Stomach (tissue), 19 donors: ENCODE measurements at places on chromosomes 2 and 18. TPM values are rescaled to one million over a fixed set of nuclear protein-coding genes. Genes with fewer than 3 reads are reported as not detected.

DNA sequence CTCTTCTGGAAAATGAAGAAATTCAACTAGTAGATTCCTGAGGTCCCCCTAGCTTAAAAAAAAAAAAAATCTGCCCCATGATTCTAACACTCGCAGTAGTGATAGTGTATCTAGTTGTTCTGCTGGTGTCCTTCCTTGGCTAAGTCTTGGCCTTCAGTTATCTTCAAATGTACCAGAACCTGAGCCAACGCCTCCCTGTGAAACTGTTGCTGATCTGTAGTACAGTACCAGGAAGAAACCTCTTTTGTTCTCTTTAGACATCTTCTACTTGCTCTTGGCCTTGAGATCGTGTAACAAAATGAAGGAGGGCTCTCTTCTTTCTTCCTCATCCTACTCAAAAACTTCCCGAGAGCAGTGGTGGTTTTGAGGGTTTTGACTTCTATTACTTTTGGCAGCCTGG is 31.0 kb downstream of the PLEK start:
- no peaks in the 10 kb centered on the region for H3K27me3 ChIP-seq
- H3K36me3 ChIP-seq = peaks cover 5% of the 10 kb centered on the region
- no peak overlapping the region for H3K27ac ChIP-seq
- DNase-seq = no peak
- no peak overlapping the region for H3K4me3 ChIP-seq
- H3K4me1 ChIP-seq = no peaks in the 10 kb centered on the region

CRYGD gene
- not detected for total RNA-seq

DNA sequence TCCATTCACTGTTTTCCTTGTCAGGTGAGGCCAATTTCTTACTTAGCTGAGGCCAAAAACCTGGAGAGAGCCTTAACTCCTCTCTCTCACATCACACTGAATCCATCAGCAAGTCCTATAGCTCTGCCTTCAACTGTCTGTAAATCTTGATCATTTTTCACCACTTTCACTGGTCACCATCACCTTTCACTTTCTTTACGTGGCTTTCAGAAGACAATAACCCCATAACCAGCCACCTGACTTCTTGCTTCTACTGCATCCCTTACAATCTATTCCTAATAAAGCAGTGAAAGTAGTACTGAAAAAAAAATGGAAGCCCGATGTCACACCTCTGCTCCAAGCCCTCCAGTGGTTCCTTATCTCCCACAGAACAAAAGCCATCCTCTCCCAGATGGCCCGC is 7.7 kb downstream of the LOXL3 start:
- no peak for DNase-seq
- H3K36me3 ChIP-seq = no peaks in the 10 kb centered on the region
- H3K4me3 ChIP-seq = no peak overlapping the region
- peaks cover 5% of the 10 kb centered on the region for H3K27me3 ChIP-seq
- H3K4me1 ChIP-seq = peaks cover 21% of the 10 kb centered on the region
- no peak overlapping the region for H3K27ac ChIP-seq

GRCh38 chr2:27781496-27781895 is 10.0 kb downstream of the MRPL33 start:
- no peaks in the 10 kb centered on the region for H3K4me1 ChIP-seq
- no peak for DNase-seq
- H3K36me3 ChIP-seq = peaks cover 20% of the 10 kb centered on the region
- no peak overlapping the region for H3K4me3 ChIP-seq

DNA sequence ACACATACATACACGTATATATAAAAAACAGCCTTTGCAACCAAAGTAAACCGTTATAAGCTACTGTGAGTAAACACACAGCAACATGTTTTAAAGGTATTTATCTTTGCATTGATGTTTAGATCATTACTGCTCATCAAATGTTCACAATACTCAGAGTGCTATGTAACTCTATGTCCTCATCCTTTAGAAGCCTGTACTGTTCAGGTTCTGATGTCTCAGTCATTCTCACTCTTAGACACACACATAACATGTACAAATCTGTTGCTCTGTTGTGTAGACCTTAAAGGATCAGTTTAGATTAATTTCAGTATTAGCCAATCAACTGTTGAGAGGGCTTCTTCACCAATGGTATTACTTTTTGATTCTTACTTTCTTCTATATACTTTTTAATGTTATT is 139.7 kb upstream of the ITGB6 start:
- DNase-seq = no peak
- H3K4me3 ChIP-seq = no peak overlapping the region
- no peak overlapping the region for H3K27ac ChIP-seq
- no peaks in the 10 kb centered on the region for H3K36me3 ChIP-seq
- H3K4me1 ChIP-seq = peaks cover 9% of the 10 kb centered on the region

SPATS2L gene
- 148 TPM for total RNA-seq

- H3K4me3 ChIP-seq = peak overlapping the region; percentile 69
- DNase-seq = peak; percentile 61
Observed at GRCh38 chr2:12718711-12719399, 2.1 kb downstream of the TRIB2 start.

- DNase-seq = peak; percentile 3
- peak overlapping the region; percentile 57 for H3K27ac ChIP-seq
- peaks cover 24% of the 10 kb centered on the region for H3K4me1 ChIP-seq
- no peak overlapping the region for H3K4me3 ChIP-seq
- no peaks in the 10 kb centered on the region for H3K27me3 ChIP-seq
- H3K36me3 ChIP-seq = no peaks in the 10 kb centered on the region
Observed at GRCh38 chr2:30235859-30236535, 4.7 kb downstream of the LBH start.

DNA sequence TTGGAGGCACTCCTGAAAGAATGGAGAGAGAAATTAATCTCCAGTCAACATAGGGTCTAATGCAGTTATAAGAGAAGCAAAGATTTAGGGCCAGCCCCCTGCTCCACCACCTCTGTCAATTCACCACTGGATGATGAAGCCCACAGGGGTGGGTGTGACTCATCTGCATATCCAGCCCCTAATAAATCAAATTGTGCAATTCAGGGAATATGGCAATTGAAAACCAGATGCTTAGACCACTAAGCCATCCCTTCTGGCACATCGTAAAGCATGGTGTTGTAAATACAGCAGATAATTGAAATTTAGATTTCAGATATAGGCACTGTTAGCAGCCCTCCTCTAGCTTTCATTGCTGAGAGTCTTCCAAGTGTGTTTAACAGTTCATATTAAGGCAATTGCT is 541.4 kb downstream of the PARD3B start:
- no peak for DNase-seq
- no peak overlapping the region for H3K4me3 ChIP-seq
- no peaks in the 10 kb centered on the region for H3K4me1 ChIP-seq
- no peaks in the 10 kb centered on the region for H3K36me3 ChIP-seq

DNA sequence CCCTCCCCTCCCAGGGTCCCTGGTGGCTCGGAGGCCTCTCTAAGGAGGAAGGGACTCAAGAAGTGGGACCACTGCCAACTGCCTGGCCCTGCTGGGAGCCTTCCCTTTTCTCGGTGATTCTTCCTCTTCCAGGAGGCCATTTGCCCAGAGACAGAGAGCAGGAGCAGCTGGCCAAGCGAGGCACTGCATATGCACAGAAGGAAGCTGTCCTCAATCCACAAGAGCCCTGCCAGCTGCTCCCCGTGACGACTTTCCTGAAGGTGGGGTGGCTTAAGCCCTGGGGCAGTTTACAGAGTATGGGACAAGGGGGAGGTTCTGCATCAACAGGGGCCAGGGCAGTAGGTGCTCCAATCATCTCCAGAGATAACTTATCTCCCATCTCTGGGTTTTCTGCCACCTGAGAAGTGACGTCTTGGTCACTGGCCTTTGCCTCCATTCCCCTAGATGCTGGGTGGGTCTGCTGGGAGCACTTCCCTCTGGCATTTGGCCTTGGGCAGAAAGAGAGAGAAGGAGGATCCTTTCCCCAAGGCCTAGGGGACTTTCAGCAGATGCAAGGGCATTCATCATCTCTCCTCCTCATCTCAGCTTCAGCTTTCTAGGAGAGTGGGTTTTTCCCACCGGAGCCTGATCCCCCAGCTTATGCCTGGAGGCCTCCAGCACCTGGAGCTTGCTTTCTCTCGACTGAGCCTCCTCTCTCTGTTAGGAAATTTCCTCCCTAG is 28.5 kb downstream of the CIB4 start:
- peak overlapping the region; percentile 21 for H3K27ac ChIP-seq
- H3K27me3 ChIP-seq = peaks cover 27% of the 10 kb centered on the region
- no peaks in the 10 kb centered on the region for H3K36me3 ChIP-seq
- H3K4me1 ChIP-seq = peaks cover 60% of the 10 kb centered on the region
- no peak overlapping the region for H3K4me3 ChIP-seq
- DNase-seq = no peak

- no peaks in the 10 kb centered on the region for H3K4me1 ChIP-seq
- DNase-seq = no peak
- H3K36me3 ChIP-seq = no peaks in the 10 kb centered on the region
- H3K27ac ChIP-seq = no peak overlapping the region
- no peak overlapping the region for H3K4me3 ChIP-seq
Observed at GRCh38 chr2:137912371-137912770, 51.9 kb upstream of the HNMT start.

DNA sequence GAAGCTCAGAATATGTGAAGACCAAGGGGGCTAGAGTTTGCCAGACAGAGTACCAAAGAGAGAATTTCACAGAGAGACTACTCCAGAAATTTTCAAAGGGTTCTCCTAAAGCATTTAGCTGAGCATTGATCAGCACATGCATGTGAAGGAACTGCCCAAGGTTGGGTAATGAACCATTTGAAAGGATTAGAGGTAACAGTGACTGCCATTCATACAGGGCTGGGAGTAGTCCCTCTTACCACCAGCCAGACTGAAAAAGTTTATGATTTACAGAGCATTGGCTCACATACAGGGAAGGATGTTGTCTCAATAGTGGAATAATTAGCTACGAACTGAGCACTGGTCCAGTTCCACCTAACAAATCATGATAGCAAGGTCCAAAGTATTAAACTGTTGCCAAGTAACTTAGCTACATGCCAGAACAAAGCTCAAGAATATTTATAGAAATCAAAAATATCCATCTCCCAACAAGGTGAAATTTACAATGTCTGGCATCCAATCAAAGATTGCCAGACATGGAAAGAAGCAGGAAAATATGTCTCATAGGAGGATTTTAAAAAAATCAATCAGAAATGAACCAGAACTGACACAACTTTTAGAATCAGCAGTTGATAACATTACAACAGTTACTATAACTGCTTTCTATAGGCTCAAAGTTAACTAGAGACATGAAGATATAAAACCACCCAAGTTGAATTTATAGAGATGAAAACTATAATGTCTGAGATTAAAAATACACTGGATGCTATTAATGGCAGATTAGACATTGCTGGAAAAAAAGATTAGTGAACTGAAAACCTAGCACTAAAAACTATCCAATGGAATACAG is 25.7 kb upstream of the RNF103 start:
- H3K36me3 ChIP-seq = no peaks in the 10 kb centered on the region
- peak; percentile 38 for DNase-seq
- H3K27ac ChIP-seq = peak overlapping the region; percentile 41
